ENCODE measurements at places on chromosomes 5 and 9.

DNA sequence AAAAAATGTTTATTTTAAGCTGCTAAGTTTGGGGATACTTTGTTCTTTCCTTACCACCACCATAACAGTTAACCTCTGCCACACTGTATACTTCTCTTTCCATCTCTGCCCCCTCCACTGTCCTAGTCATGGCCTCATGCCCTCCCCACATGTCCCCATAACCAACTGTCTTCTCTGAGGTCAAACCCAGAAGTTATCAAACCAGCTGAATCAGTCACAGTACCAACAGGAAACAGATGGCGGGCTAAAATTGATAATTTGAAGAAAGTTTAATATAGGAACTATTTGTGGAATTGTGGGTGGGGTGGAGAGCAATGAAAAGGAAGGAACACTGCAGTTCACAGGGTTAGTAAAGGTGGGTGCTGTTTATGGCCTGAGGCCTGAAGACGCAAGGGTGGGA is 5.7 kb upstream of the DCTN4 start:
- DNase-seq = no peak

DNA sequence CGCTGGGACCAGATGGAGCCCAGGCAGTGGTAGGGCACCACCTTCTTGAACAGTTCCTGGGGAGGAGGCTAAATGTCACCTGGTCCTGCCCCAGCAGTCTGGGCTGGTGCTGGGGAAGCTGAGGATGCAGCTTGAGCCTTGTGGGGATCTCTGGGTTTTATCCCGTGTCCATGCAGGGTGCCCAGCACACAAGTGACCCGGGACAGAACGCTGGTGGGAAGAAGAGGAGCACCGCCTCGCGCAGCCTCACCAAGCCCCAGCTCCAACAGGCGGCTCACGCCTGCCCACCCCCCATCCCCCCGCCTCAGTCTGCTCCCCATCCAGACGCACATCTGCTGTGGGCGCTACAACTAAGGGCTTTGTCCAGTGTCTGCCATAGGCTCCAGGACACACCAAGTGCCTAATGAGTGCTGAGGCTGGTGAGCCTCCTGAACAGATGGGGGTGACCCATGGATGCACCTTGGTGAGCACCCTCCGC is 13.8 kb downstream of the RALGDS start:
- DNase-seq = no peak

- DNase-seq = no peak
Measured at GRCh38 chr5:138943599-138944173, 68.6 kb upstream of the LRRTM2 start.

DNA sequence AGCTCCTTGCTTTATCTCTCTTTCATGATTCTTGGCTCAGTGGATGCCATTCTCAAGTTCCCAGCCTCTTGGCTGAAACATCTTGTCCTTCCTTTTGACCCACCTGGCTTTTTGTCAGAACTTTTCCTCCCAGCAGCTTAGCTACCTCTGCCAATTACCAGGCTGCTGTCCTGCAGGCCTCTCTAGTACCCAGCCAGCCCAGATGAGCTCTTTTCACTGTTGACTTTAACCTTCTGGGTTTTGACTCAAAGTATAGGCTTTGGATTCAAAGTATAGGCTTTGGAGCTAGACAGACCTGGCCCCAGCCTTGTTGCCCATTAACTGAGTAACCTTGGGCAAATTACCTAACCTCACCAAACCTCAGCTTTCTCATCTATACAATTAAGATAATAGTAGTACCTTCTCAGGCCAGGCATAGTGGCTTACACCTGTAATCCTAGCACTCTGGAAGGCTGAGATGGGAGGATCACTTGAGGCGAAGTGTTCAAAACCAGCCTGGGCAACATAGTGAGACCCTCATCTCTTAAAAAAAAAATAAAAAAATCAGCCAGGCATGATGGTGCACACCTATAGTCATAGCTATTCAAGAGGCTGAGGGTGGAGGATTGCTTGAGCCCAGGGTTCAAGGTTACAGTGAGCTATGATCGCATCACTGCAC is 6.6 kb upstream of the TMEFF1 start:
- no peak for DNase-seq

GRCh38 chr9:124507880-124508423 is 753 bp upstream of the NR5A1 start:
- DNase-seq = no peak

- DNase-seq = no peak
Measured at GRCh38 chr9:93954434-93955061, 607 bp downstream of the BARX1 start.

DNA sequence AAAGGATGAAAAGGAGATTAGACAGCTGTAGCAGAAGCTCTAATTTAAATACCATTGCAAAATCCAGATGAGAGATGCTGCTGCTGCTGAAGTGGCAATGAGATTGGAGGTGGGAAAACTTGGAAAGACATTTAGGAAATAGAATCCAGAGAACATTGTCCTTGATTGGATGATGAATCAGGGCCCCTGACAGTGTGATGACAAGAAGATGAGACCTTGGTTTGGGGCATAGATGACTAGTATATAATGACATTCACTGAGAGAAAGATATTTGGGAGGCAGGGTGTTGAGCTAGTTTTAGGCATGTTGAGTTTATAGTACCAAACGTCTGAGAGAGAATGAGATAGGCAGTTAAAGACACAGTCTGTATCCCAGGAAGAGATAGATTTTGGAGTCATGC is 311.5 kb upstream of the MPDZ start:
- DNase-seq = no peak

- DNase-seq = no peak
Measured at GRCh38 chr5:9058161-9058560, 487.7 kb downstream of the SEMA5A start.

DNA sequence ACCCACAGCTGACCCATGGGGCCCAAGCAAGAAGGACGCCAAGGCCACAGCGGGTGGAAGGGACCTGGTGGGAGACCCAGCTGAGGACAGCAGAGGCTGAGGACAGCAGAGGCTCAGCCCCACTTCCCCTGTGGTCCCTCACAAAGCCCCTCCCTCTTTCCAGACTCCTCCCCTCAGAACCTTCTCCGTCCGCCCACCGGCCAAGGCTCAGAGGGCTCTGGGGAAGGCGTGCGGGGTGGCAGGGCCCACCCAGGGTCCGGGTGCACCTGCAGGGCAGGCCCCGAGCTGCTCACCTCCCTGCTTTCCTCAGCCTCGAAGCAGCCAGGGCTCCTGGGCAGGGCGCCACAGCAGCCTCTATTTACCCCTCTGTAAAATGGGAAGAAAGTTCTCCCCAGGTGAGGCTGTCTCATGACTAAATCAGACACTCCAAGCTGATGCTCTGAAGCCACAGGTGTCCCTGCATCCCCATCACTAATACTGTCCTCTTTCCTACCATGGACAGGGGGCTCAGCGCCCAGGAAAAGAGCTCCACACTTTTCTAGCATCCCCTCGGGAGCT is 137.9 kb upstream of the PPP1R26 start:
- no peak for DNase-seq

DNA sequence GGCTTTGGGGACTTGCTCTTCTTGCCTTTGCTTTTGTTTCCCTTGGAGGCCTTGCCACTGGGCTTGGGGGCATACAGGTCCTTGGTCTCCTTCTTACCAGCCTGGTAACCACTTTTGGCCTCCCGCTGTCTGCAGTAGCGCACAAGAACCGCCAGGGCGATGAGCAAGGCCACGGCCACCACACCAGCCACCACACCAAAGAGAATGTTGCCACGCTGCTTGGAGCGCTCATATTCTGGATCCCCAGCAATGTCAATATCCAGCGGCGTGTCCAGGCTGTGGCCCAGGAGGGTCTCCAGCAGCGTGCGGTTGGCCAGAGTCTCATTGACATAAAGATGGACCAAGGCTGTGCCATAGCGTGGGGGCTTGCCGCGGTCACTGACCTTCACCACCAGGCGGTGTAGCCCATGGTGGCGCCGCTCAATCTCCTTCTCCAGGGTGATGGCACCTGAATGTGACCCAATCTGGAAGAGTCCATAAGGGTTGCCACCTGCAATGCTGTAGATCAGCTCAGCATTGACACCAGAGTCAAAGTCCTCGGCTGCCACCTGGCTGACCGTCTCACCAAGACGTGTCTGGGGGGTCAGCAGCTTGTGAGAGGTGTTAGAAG is 14.5 kb downstream of the PCDH1 start:
- no peak for DNase-seq

GRCh38 chr5:179195561-179196404 is 135.6 kb downstream of the ZNF354C start:
- DNase-seq = no peak
